ENCODE measurements at places on chromosomes 2 and 18.

DNA sequence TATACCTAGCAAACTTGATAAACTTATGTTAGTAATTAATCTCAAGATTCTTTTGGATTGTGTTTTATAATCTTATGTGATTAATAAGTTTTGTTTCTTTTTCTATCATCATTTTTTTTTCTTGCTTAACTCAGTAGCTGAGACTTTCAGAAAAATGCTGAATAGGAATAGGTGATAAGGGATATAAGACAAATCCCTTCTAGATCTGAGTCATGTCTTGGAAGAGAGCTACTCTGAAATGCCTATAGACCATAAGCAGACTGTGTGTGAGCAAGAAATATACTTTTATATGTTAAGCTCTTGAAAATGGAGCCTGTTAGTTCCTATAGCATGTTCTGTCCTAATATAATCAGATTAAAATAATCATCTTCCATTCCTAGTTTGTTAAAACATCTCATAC, 29.6 kb downstream of the CYBRD1 start:
- no peak for DNase-seq

- DNase-seq = no peak
Observed at GRCh38 chr2:239534581-239535412, 134.0 kb upstream of the HDAC4 start.

DNA sequence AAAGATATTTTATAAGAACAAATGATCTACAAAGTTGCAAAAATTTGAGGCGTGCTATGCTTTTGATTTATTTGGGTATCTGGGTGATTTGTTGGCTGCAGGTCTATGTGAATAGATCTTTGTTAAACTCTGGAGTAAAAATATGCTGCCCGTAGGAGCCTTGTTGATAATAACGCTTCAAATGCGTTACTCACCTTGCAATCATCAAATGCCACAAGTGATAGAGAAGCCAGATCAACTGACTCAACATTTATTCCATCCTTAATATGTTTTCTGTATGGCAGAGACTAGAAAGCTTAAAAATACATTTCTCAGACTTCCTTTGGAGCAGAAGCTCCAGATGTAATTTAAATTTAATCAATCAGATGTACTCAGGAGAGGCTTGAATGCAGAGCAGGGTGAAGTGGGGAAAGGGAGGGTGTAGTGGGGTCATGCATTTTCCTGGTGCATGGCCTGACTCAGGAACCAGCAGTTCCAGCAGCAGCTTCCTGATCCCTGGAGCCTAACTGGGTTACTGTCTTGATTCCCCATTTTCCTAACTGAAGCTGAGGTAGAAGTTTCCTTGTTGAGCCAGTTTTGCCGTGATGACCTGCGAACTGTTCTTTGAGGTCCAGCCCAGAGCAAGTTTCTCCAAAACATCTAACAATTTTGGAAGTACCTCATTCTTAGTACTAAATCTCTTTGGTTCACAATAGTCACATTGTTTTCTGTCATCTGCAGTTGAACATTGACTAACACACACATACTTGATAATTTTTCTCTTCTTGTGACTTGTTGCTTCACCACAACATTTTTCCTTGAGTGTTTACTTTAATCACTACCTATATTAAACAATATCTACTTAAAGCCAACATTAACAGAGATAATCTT, 284.7 kb upstream of the CWC22 start:
- no peak for DNase-seq

- DNase-seq = no peak
Observed at GRCh38 chr2:100407073-100407472, 10.4 kb downstream of the CHST10 start.

DNA sequence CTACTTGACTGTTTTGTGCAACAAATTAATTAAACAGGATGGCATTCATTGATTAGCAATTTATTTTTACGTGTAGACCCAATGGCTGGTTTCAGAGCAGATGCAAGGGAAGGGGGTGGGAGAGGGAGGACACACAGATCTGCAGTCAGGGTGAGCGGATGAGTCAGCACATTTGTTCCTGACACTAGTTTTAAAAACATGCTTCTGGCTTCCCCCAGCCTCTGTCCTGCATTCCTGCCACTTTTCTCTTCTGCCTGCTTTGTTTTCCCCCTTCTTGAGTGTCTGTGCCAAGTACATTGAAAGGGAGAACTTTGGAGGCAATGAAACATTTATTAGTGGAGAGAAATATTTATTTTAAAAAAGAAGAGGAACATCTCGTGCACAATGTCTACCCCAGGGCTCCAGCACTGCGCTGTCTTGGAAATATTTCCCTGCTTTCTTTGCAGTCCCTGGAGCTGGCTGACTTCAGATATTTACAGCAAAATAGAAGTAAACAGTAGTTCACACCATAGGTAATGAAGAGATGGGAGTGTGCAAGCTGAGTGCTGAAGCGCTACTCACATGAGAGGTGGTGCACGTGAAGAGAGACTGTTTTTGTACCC, 52.2 kb downstream of the NRP2 start:
- DNase-seq = no peak

DNA sequence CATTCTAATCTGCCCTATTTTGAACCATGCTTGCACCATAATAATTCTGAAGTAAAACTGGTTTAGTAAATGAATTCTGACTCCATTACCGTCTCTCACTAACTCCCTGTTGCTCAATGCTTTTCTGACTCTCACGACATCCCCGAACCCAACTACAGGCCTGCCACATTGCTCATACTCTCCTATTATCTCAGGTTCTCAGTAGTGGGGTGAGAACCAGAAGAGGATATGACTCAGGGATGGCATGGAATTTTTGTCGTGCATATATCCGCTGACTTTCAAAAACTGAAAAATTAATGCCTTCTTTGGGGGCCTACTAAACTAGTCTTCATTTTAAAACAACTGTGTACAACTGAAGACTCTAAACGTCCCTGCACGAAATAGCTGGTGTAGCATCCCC, 34.3 kb downstream of the NETO1 start:
- DNase-seq = no peak

- DNase-seq = no peak
Observed at GRCh38 chr2:105969552-105969951, 224.5 kb downstream of the UXS1 start.

- no peak for DNase-seq
Observed at GRCh38 chr2:48471048-48471474, 58.9 kb upstream of the STON1 start.

- DNase-seq = no peak
Observed at GRCh38 chr2:25492726-25493125, 151.0 kb upstream of the DNMT3A start.

DNA sequence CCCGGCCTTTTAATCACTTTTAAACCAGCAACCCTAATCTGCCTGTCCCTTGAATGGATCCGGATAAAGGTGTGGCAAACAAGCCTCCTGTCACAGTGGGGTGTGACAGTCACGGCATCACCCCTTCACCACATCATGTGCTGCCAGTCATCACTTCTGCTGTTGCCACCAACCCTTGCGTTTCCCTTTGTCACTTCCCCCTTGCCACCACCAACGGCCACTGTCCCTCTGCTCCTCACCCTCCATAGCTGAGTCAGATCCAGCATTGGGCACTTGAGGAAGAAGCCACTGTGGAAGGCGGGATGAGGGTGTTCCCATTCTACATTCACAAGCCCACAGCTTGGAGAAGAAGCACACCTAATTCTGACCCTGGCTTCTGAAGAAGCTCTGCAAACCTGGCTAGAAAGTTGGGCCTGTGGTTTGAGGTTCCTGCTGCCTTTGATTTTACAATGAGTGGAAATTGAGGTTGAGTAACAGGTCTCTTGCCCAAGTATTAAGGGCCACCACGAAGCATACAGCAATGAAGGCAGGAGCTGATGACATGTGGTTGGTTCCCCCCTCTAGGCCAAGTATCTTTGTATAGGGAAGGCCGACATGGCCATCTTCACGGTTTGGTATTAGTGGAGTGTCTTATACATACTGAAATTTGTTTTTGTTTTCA, 22.9 kb upstream of the DARS1 start:
- peak; percentile 25 for DNase-seq

DNA sequence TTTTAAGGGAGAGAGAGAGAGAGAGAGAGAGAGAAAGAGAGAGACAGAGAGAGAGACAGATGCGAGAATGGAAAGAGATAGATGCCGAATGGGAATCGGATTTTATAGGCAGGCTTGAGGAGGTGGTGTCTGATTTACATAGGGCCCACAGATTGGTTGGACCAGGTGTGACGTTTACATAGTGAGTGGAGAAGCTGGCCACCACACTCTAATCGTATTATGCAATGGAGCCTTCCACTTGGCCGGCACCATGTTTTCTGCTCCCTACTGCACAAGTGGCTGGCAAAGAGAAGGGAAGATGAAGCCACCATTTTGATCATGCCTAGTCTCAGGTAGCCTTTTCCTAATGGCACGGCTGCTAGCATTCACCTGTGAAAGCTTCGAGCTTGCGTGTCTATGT, 33.9 kb downstream of the CD8B2 start:
- no peak for DNase-seq

DNA sequence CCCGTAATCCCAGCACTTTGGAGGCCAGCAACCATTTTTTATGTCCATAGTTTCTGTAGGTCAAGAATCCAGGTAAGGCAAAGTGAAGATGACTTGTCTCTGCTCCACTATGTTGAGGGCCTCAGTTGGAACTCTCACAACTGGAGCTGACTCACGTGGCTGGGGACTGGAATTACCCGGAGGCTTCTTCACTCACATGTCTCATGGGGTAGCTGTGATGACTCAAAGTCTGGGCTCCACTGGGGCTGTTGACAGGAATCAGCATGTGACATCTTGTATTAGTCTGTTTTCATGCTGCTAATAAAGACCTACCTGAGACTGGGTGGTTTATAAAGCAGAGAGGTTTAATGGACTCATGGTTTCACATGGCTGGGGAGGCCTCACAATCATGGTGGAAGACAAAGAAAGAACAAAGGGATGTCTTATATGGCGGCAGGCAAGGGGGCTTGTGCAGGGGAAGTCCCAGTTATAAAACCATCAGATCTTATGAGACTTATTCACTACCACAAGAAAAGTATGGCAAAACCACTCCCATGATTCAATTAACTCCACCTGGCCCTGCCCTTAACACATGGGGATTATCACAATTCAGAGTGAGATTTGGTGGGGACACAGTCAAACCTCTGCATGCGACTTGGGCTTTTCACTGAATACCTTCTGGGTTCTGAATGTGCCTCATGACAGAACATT, 7.8 kb upstream of the PPP1R1C start:
- DNase-seq = no peak
